ENCODE measurements at places on chromosomes 6 and 20.

DNA sequence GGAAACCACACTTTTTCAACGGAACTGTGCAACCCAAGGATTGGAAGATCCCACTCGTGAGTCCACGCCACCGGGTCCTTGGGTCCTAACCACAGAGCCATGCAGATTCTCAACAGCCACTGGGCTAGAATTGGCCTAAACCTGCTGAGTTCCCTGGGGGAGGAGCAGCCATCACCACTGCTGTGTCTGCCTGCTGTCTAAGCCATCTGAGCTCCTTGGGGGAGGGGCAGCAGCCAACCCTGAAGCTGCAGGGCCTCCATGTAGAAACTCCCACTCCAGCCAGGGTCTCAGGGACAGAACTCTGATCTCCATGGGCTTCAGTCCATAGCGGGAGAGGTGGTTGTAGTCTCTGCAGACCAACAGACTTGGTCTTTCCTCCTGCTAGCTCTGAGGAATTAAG lies 154.6 kb upstream of the VGLL2 start:
- no peak overlapping the region for H3K27ac ChIP-seq
- no peak overlapping the region for H3K4me3 ChIP-seq
- DNase-seq = no peak
- peaks cover 7% of the 10 kb centered on the region for H3K36me3 ChIP-seq
- peaks cover 10% of the 10 kb centered on the region for H3K27me3 ChIP-seq

GRCh38 chr6:133741375-133741861 lies 147.5 kb upstream of the TCF21 start:
- no peak overlapping the region for H3K27ac ChIP-seq
- H3K36me3 ChIP-seq = no peaks in the 10 kb centered on the region
- no peaks in the 10 kb centered on the region for H3K4me1 ChIP-seq
- DNase-seq = no peak
- H3K4me3 ChIP-seq = no peak overlapping the region

DNA sequence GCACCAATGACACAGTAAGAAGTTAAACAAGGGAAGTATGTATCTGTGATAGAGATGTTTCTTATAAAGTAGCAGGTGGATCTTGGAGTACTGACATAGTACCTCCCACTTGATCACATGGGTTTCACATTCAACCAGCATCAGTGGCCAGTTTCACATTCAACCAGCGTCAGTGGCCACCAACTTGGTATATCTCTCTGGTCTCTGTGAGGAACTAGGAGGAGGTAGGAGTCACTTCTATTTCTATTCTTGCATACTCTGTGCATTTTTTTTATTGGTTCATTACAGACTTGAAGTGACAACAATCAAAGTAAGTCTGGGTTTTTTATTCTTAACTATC lies 200.3 kb upstream of the SIM1 start:
- peak overlapping the region; percentile 41 for H3K27ac ChIP-seq
- H3K36me3 ChIP-seq = no peaks in the 10 kb centered on the region
- H3K27me3 ChIP-seq = no peaks in the 10 kb centered on the region

DNA sequence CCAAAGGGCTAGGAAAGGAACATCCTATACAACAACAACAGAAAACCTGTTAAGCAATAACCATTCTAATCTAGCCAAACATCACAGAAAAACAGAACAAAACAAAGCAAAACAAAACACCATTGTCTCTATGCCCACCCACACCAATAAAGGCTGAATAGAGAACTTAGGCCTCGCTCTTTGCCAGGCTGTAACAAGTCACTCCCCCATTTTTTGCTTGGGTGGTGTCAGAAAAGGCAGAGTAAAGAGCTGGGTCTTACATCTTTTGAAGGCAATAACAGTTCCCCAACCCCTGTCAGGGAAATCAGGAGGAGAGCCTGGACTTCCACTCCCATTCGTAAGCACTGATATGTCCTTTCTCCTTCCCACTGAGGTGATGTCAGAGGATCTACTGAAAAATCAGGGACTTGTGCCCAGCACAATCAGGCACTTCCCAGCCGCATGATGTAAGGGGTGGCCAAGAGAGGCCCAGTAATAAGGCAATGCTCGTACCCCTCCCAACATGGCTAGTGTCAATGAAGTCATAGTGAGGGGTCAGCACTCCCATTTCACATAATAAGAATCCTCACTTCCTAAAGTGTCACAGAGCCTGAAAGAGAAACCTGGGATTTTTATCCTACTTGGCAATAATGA lies 31.0 kb downstream of the THEMIS start:
- no peaks in the 10 kb centered on the region for H3K27me3 ChIP-seq
- peak overlapping the region; percentile 93 for H3K27ac ChIP-seq
- H3K4me1 ChIP-seq = peaks cover 65% of the 10 kb centered on the region
- DNase-seq = no peak
